ENCODE measurements at places on chromosomes 1 and 21.

DNA sequence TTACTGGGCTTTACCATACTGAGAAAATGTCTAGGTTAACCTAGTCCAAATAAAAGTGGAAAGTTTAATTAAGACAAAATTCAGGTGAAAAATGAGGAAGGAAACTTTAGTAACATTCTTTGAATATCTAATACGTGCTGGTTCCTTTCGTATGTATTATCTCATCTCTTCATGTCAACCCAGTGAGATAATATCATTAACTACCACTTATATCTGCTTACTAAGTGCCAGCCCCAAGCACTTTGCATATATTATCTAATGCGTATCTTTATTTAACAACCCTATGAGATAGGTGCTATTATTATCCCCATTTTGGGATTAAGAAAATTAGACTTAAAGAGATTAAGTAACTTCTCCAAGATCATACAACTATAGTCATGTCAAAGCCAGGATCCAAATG is 12.5 kb upstream of the PLPP3 start:
- DNase-seq: no peak

- no peak for DNase-seq
Measured at GRCh38 chr1:231964961-231965360, 338.4 kb downstream of the DISC1 start.

DNA sequence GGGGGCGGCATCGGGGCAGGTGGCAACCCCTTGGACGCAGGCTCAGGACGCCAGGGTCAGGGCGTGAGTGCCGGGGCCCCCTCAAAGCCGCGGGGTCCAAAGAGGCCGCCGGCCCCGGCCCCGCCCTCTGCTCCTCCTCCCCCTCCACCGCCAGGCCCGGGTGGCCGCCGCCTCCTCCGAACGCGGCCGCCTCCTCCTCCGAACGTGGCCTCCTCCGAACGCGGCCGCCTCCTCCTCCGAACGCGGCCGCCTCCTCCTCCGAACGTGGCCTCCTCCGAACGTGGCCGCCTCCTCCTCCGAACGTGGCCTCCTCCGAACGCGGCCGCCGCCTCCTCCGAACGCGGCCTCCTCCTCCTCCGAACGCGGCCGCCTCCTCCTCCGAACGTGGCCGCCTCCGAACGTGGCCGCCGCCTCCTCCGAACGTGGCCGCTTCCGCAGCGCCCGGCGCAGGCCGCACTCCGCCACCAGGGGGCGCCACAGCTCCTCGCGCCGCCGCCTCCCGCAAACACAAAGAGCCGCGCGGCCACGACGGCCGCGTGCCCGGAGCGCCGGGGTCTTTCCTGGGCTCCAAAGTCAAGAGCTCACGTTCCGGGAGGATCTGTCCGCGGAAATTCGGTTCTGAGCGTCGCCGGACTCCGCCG is 19.3 kb upstream of the SAMD11 start:
- DNase-seq: peak; percentile 91

DNA sequence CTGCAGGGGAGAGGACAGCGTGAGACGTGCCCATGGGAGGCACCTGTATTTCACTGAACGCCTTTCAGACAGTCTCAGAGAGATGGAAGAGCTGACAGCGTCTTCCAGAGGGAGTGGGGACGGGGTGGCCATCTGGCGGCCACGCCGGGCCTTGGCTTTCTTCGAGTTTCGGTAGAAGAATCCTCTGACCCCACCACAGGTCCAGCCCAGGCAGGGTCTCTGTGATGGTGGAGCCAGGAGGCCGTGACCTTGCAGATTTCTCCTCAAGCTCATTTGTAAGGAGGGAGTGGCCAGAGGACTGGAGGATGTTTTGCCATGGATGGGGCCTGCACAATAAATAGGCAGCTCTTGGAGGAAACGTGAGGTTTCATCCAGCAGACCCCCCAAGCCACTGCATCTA is 47.6 kb upstream of the ADARB1 start:
- no peak for DNase-seq

DNA sequence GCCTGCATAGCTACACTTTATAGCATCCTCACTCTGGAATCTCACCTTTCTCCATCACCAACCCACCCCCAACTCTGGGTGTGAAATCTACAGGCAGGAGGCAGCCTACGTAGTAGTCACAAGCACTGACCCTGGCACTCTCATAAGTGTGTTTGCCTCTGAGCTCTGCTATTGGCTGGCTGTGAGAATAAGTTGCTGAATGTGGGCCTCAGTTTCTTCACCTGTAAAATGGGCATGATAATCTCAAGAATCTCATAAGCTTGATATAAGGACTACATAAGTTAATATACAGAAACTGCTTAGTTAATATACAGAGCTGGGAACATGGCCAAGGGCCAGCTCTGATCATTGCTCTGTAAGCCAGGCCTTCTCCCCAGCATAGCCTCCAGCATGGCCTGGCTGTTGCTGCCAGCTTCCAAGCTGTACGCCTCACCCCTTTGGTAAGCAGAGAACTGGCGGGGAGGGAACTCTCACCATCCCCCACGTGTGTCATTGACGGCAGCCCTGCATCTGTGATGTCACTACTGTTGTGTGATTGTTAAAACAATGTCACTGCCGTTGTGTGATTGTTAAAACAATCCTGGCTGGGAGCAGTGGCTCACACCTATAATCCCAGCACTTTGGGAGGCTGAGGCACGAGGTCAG is 53.3 kb downstream of the SYF2 start:
- DNase-seq: no peak

GRCh38 chr1:65813956-65814355 is 21.3 kb downstream of the PDE4B start:
- no peak for DNase-seq

All from stimulated activated naive CD8-positive, alpha-beta T cell treated with anti-CD3 and anti-CD28 coated beads, Interleukin-15, Interleukin-2, amounts not matched to agents 100 U/mL and 50 U/mL, for 24 hours (primary cell).